ENCODE measurements at places on chromosomes 5 and 9. TPM values are rescaled to one million over a fixed set of nuclear protein-coding genes. Genes with fewer than 3 reads are reported as not detected.

GRCh38 chr5:57394421-57395210, 88.0 kb downstream of the ACTBL2 start:
- DNase-seq = no peak
- no peak overlapping the region for H3K4me3 ChIP-seq
- H3K27me3 ChIP-seq = peaks cover 3% of the 10 kb centered on the region
- H3K27ac ChIP-seq = no peak overlapping the region
- no peaks in the 10 kb centered on the region for H3K4me1 ChIP-seq
- no peaks in the 10 kb centered on the region for H3K36me3 ChIP-seq

- H3K4me1 ChIP-seq = peaks cover 5% of the 10 kb centered on the region
- no peak overlapping the region for H3K4me3 ChIP-seq
- no peak overlapping the region for H3K27ac ChIP-seq
- DNase-seq = no peak
- H3K27me3 ChIP-seq = peaks cover 27% of the 10 kb centered on the region
- no peaks in the 10 kb centered on the region for H3K36me3 ChIP-seq
Measured at GRCh38 chr9:113701774-113702755, 174.0 kb upstream of the ZNF618 start.

DNA sequence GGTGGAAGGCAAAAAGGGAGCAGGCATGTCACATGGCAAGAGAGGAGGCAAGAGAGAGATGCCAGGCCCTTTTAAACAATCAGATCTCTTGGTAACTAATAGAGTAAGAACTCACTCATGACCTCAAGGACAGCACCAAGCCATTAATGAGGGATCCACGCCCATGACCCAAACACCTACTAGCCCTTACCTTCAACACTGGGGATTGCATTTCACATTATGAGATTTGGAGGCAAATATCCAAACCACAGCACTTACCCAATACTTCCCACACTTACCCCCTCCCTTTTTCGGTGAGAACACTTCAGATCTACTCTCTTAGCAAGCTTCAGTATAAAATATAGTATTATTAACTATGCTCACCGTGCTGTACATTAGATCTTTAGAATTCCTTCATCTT, 41.9 kb downstream of the ZNF354A start:
- H3K36me3 ChIP-seq = peaks cover 4% of the 10 kb centered on the region
- DNase-seq = no peak
- H3K27me3 ChIP-seq = peaks cover 2% of the 10 kb centered on the region
- no peaks in the 10 kb centered on the region for H3K4me1 ChIP-seq
- H3K27ac ChIP-seq = no peak overlapping the region

SLC46A2 gene
- not detected for total RNA-seq

PCDHB10 gene
- not detected for total RNA-seq

NEK6 gene
- total RNA-seq = 1.2 TPM

TAF11L5 gene
- not detected for total RNA-seq

JAKMIP2 gene
- 0.44 TPM for total RNA-seq

Measured in naive thymus-derived CD8-positive, alpha-beta T cell (primary cell).